Activated CD4-positive, alpha-beta T cell treated with anti-CD3 and anti-CD28 coated beads, Interleukin-2, amount 10 ng/mL, durations not matched to agents 7 days and 5 days (primary cell): ENCODE measurements at places on chromosomes 6 and 20. TPM values are rescaled to one million over a fixed set of nuclear protein-coding genes. Genes with fewer than 3 reads are reported as not detected.
A peak's percentile ranks its signal among the peaks of the same experiment; 100 is the strongest.

FAM209B gene
- 1.9 TPM for total RNA-seq

- peaks cover 36% of the 10 kb centered on the region for H3K4me1 ChIP-seq
- peak overlapping the region; percentile 79 for H3K4me3 ChIP-seq
- H3K27ac ChIP-seq, result peak overlapping the region; percentile 84
- no peaks in the 10 kb centered on the region for H3K27me3 ChIP-seq
- peak; percentile 67 for DNase-seq
Observed at GRCh38 chr6:41733707-41734665, 1.4 kb downstream of the TFEB start.

ZSCAN26 gene
- total RNA-seq, result 8.1 TPM

CPXM1 gene
- not detected for total RNA-seq

DEFB124 gene
- not detected for total RNA-seq

DNA sequence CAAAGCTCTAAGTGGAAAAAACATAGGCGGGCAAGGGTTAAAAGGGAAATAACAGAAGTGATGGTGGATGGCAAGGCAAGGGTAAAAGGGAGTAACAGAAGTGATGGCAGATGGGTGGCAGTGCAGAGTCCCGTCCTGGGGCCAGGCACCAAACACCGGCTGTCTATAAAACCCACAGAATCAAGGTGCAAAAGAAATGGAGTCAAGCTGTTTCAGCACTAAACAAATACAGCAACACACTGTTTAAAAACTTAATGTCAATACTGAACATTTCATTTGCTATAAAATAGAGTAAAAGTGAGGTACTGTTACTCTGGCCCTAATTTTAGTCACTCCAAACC lies 87.6 kb downstream of the MAN1A1 start:
- no peak overlapping the region for H3K4me3 ChIP-seq
- H3K27ac ChIP-seq, result no peak overlapping the region
- no peak for DNase-seq
- H3K27me3 ChIP-seq, result no peaks in the 10 kb centered on the region

HS3ST5 gene
- not detected for total RNA-seq

IL17A gene
- 0.82 TPM for total RNA-seq

DNA sequence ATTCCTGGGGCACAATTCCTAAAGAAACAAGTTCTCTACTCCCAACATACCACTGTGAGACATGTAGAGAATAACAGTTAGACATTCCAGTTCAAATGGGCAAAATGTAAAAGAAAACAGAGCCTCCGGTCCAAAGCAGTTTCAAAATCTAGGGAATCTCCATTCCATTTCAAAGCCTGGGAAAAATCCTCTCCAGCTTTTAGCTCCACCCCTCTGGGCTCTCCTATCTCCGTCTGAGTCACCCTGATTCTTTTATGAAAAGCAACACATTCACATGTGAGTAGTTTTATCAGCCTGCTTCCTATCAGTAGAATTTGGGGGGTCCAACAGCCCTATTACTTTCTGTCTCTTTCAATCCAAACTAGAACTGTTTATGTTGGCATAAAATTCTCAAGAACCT lies 3.7 kb downstream of the CSNK2A1 start:
- H3K4me1 ChIP-seq, result peaks cover 76% of the 10 kb centered on the region
- H3K36me3 ChIP-seq, result peaks cover 57% of the 10 kb centered on the region
- DNase-seq, result no peak
- H3K27me3 ChIP-seq, result no peaks in the 10 kb centered on the region

DNA sequence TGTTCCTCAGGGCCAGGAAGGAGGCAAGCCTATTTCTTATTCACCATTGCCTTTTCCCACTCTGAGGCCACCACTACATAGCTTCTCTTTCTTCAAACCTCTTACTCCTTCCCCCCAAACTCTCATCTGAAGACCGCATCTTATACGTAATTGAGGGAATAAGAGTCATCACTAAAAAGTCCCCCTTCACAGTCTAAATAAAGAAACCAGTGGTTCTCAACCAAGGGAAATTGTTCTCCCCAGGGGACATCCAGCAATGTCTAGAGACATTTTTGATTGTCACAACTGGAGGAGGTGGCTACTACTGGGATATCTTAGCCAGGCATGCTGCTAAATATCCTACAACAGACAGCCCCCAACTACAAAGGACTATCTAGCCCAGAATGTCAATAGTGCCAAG lies 327.6 kb upstream of the CNR1 start:
- H3K36me3 ChIP-seq, result no peaks in the 10 kb centered on the region
- no peak overlapping the region for H3K27ac ChIP-seq

- peaks cover 19% of the 10 kb centered on the region for H3K4me1 ChIP-seq
- peak overlapping the region; percentile 36 for H3K27ac ChIP-seq
- DNase-seq, result no peak
- H3K27me3 ChIP-seq, result no peaks in the 10 kb centered on the region
- no peak overlapping the region for H3K4me3 ChIP-seq
Observed at GRCh38 chr6:30599625-30600324, 17.3 kb downstream of the PPP1R10 start.

GRCh38 chr6:26312096-26312463 lies 52.9 kb upstream of the BTN3A2 start:
- H3K36me3 ChIP-seq, result no peaks in the 10 kb centered on the region
- H3K4me1 ChIP-seq, result peaks cover 58% of the 10 kb centered on the region
- peak overlapping the region; percentile 89 for H3K4me3 ChIP-seq
- peak overlapping the region; percentile 94 for H3K27ac ChIP-seq
- H3K27me3 ChIP-seq, result no peaks in the 10 kb centered on the region

DNA sequence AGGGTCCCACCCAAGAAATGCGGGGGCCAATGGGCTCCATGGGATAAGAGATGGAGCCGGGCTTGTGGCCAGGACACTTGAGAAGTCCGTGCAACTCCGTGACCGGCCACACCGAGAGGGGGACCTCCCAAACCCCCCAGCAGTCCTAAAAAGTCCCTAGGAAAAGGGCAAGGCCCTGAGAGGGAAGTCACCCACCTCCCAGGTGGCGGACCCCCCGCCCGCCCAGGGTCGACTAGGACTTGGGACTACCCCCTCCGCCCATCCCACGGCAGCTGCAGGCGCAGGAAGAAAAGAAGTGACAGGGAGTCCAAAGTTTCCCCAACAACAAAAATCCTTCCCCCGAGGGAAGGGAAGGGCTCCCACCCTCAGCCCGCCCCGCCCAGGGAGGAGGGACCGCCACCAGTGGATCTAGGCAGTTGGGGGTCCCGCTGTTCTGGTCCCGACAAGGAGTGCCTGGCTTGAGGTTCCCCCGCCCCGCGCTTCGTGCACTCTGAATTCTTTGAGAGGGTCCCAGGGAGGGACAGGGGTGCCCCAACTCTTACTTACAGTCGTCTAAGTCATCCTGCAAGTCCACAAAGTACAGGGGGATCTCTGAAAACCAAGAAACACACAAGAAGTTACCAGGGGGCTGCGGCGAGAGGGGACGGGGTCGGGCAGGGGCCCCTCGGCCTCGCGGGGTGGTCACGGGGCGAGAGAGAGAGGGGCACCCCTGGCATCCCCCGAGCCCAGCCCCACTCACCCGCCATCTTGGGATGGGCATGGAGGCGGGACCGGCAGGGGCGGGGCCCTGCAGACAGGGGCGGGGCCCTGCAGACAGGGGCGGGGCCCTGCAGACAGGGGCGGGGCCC lies 611 bp upstream of the RAB22A start:
- peak; percentile 64 for DNase-seq
- H3K27me3 ChIP-seq, result no peaks in the 10 kb centered on the region
- H3K4me1 ChIP-seq, result peaks cover 65% of the 10 kb centered on the region
- peaks cover 40% of the 10 kb centered on the region for H3K36me3 ChIP-seq
- H3K4me3 ChIP-seq, result peak overlapping the region; percentile 80

DNA sequence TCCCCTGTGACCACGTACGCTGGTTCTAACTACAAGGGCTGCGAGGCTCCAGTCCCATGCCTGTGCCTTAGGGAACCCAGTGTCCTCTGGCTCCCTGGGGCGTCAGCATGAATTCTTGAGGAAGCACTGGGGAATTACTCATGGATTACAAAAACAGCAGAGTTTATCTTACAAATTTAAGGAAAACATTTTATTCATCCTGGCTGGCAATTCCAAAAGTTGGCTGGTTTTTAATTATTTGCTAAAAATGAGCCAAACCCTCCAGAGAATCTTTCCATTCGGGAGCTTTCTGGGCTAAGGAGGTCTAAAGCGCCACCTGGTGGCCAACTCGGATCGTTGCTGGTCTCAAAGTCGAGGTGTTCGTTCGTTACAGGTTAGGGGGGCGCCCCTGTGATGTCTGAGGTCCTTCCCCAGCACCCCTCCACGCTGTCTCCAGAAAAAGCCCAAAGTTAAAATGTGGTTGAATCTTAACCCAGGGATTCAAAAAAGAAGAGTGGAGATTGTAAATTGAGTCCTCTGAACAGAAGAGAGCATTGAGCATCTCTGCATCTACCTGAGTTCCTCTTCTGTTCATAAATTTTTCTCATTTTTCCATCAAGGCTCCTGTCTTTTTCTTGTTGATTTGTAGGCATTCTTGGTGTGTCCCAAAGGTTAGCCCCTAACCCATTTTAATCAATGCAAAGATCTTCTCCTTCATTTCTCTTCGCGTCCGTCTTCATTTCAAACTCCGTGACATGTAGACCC lies 99.4 kb downstream of the BFSP1 start:
- peak; percentile 56 for DNase-seq
- no peak overlapping the region for H3K27ac ChIP-seq
- H3K36me3 ChIP-seq, result no peaks in the 10 kb centered on the region
- peaks cover 11% of the 10 kb centered on the region for H3K27me3 ChIP-seq
- H3K4me3 ChIP-seq, result no peak overlapping the region

DNA sequence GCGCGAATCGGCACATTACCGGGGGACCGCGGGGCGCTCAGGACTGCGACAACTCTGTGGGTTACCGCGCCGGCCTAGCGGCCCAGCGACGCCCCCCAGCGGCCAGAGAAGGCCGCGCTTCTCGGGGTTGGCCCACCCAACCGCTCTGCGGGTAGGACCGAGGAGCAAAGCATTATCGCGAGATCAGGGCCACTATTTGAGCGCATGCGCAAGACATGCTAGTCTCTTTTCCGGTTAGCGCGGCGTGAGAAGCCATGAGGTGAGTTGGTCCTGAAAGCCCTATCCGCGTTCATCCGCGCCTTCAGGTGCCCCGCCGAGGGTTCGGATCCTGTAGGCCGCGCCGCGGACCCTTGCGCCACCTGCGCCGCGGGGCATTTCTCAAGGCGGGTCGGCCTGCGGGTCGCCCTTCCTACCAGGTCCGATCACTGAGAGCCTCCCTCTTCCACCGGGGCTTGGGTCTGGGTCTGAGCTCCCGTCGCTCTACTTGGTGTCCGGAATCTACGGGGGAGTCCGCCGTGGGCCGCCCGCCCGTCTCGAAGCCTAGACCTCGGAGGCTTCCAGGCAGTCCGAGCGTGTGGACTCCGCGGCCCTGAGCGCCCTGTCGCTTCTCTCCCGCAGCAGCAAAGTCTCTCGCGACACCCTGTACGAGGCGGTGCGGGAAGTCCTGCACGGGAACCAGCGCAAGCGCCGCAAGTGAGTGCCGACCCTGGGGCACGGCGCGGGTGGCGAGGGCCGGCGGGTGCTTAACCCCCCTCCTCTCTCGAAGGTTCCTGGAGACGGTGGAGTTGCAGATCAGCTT lies at the start of gene RPL10A:
Gene RPL10A (plus strand): TSS at position 221 of the 799 bp plus-strand sequence. CDS start 34 bp downstream, at position 255.
- H3K4me1 ChIP-seq, result peaks cover 42% of the 10 kb centered on the region
- peak within 1 kb of the TSS; percentile 91 for H3K4me3 ChIP-seq
- H3K27ac ChIP-seq, result peak within 1 kb of the TSS; percentile 100
- no peaks in the 10 kb centered on the region for H3K27me3 ChIP-seq

- H3K27ac ChIP-seq, result no peak overlapping the region
- H3K27me3 ChIP-seq, result no peaks in the 10 kb centered on the region
- no peaks in the 10 kb centered on the region for H3K36me3 ChIP-seq
- no peak overlapping the region for H3K4me3 ChIP-seq
- no peaks in the 10 kb centered on the region for H3K4me1 ChIP-seq
Observed at GRCh38 chr6:113392551-113393055, 464.5 kb upstream of the MARCKS start.

DNA sequence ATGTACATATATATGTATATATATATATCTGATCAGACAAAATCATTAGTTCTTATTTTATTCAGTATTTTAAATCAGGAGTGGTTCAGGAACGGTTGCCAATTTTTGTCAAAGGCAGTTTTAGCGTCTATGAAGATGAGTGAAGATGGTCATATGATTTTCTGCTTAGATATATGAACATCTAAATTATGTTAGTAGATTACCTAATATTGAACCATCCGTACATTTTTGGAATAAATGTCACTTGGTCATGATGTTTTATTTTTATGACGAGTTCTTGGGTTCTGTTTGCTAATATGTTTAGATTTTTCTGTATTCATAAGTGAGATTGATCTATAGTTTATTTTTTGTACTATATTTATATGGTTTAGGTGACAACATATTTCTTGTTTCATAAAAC lies 3.3 kb downstream of the TMEM244 start:
- H3K27ac ChIP-seq, result no peak overlapping the region
- no peak overlapping the region for H3K4me3 ChIP-seq
- H3K4me1 ChIP-seq, result peaks cover 14% of the 10 kb centered on the region
- no peak for DNase-seq
- no peaks in the 10 kb centered on the region for H3K36me3 ChIP-seq

GRCh38 chr6:150349546-150349945 lies 19.3 kb upstream of the IYD start:
- no peak overlapping the region for H3K4me3 ChIP-seq
- H3K27ac ChIP-seq, result no peak overlapping the region
- H3K36me3 ChIP-seq, result no peaks in the 10 kb centered on the region
- DNase-seq, result no peak

GRCh38 chr6:31070711-31071197 lies 41.6 kb downstream of the C6orf15 start:
- no peaks in the 10 kb centered on the region for H3K27me3 ChIP-seq
- H3K36me3 ChIP-seq, result no peaks in the 10 kb centered on the region
- H3K4me1 ChIP-seq, result no peaks in the 10 kb centered on the region
- H3K4me3 ChIP-seq, result no peak overlapping the region

DNA sequence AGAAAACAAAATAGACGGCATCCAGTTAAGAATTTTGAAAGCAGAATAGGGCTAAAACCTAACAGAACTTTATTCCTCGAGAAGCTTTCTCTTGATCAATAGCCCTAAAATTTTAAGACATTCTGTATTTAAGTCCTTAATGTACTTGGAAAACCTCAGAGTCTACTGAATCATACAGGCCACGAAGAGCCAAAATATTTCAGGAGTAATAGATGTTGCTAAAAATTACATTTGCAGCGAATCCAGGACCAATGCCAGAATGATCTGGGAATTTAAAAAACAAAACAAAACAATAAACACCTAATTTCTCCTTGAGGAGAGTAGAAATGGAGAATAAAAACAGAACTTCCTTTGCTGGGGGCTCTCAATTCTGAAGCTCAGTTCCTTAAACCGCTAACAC lies 23.3 kb downstream of the ATXN1 start:
- no peak overlapping the region for H3K4me3 ChIP-seq
- peaks cover 54% of the 10 kb centered on the region for H3K4me1 ChIP-seq
- H3K27ac ChIP-seq, result no peak overlapping the region
- no peaks in the 10 kb centered on the region for H3K27me3 ChIP-seq
- no peak for DNase-seq
- peaks cover 54% of the 10 kb centered on the region for H3K36me3 ChIP-seq

BHLHE23 gene
- not detected for total RNA-seq

ZFP57 gene
- not detected for total RNA-seq
